Frontal cortex (tissue), 4 donors: ENCODE measurements at places on chromosomes 7 and 10. TPM values are rescaled to one million over a fixed set of nuclear protein-coding genes. Genes with fewer than 3 reads are reported as not detected.

DNA sequence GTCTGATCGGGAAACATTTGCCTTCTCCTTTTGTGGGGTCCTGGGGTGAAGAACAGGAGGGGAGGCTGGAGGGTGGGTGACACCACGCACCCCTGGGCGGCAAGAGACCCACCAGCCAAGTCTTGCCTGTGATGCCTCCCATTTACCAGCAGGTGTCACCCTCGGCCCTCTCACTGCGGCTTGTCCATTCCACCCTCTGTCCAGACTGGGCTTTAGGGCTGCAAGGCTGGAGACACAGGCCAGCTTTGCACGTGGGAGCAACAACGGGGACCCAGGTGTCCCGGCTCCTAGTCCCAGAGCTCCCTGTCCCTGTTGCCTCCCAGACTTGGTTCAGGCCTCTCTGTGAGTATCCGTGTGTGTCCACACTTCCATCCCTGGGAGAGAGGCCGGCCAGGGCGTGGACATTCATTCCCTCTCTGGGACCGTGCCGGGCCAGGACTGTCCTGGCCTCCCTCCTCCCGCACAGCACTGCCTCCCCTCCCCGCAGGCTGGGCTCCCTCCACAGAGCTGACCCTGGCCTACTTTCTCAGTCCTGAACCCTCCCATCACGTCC, 36.2 kb upstream of the GTF2IRD1 start:
- DNase-seq: peak; percentile 75

DNA sequence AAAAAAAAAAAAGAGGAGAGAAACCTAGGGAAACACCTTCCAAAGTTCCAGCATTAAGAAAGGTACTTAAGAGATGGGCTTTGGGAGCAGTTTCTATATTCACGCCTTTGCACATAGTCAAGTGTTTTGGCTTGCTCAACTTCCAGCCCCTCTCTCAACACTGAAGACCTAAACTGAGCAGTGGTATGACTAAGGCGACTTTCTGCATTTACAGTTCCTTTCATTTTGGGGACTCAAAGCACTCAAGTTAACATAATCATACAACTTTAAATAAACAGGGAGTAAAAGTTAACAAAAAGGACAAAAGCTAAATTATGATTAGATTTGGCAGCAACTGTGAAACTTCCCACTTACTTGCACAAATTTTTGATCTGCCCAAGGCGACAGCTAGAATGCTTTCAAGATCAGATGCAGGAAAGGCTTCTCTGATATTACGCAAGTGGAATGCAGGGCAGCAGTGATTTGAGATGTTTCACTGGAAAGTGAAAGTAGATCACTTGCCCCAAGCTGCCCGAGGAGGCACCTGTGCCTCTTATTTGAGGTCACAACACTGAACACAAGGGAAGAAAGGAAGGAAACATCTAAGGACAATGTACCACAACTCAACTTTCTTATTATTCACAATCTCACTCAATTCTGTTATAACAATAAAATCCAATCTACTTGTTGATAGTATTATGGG, 199.5 kb downstream of the SKAP2 start:
- DNase-seq: no peak

DNA sequence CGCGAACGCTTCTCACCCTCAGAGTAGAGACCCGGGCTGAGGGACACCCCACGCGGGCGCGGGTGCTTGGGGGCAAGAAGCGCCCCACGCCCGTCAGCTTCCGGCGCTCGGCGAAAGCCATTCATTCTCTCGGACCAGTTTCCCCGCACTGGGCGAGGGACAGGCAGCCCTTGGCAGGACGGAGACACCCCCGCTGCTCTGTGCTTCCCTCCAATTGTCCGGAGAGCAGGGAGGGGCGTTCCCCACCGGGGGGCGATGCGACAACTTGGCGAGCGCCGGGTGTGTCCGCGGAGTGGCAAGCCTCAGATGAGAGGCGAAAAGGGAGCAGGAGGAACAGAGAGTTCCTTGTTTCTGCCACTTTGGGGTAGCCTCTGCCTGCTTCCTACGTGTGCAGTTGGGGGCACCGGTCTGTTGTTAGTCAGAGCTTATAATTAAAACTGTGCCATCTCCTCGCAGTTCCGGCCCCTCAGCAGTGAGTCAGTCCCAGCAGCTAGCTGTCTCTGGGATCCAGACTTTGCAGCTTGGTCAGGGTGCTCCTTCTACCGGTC, 1.7 kb downstream of the GPR158 start:
- no peak for DNase-seq

GRCh38 chr10:92688927-92689662, 660 bp upstream of the HHEX start:
- no peak for DNase-seq

DNA sequence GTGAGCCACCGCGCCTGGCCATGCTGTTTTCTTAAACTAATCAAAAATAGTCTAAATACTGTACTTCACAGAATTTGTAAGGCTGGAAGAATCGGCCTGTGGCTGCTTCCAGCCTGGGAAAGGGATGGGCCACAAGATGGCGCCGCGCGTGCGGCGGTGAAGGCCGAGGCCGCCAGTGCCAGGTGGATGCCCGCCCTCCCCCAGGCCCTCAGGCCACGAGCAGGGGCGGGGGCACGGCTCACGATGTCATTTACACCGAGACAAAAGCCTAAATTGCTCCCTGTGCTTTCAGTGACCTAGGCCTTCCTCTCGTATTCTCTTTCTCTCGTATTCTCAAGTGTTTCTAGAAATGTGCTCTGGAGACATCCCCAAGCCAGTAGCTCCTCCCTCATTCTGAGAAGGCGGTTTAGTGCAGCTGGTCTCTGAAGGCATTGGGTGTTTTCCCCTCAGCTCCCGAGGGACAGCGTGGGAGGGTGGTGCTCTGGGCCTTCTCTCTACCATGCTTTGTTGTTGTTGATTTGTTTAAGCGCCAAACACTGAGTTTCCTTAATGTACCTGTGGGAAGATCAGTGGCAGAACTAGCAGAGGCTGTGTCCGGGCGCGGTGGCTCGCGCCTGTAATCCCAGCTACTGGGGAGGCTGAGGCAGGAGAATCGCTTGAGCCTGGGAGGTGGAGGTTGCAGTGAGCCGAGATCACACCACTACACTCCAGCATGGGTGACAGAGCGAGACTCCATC, 68.4 kb downstream of the CDC123 start:
- DNase-seq: peak; percentile 40

- DNase-seq: no peak
Observed at GRCh38 chr10:70176441-70176840, 6.1 kb upstream of the SAR1A start.

DNA sequence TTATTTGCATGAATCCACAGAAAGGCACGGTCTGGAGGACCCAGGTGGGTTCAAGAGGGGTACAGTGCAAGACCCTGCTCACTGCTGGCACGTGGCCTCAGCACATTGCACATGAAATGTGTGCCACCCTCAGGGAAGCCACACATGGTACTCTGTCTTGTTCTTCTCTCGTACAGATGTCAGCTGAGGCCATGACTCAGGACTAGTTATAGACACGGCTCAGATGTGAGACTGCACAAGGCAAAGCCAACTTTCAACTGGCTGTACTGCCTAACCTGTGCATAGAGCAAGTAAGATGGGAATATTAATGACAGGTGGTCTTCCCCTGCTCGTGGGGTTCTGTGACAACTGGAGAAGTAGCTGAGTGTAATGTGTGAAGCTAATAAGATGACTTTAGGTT, 249.4 kb upstream of the CTBP2 start:
- DNase-seq: no peak

The TRIM4 gene
- 10.6 TPM for total RNA-seq

The GTPBP4 gene
- 21.6 TPM for total RNA-seq

The EBLN1 gene
- not detected for total RNA-seq

The OR2A7 gene
- total RNA-seq: not detected

The NDUFB8 gene
- total RNA-seq: 132 TPM

The RPEL1 gene
- total RNA-seq: not detected

The LIPJ gene
- 3.7 TPM for total RNA-seq

The TMEM273 gene
- 2.4 TPM for total RNA-seq
